ENCODE measurements at places on chromosomes 11 and 22.

- DNase-seq, result peak; percentile 37
Observed at GRCh38 chr11:122334546-122335339, 218.7 kb upstream of the BLID start.

- no peak for DNase-seq
Observed at GRCh38 chr11:134372961-134373360, 39.1 kb downstream of the B3GAT1 start.

- no peak for DNase-seq
Observed at GRCh38 chr11:61069427-61069826, 32.9 kb upstream of the CD5 start.

- no peak for DNase-seq
Observed at GRCh38 chr22:48320048-48320682, 1507.5 kb downstream of the BRD1 start.

- no peak for DNase-seq
Observed at GRCh38 chr11:80103142-80103859, 662.5 kb upstream of the TENM4 start.

GRCh38 chr11:112322173-112322790, 61.6 kb upstream of the PLET1 start:
- DNase-seq, result no peak

DNA sequence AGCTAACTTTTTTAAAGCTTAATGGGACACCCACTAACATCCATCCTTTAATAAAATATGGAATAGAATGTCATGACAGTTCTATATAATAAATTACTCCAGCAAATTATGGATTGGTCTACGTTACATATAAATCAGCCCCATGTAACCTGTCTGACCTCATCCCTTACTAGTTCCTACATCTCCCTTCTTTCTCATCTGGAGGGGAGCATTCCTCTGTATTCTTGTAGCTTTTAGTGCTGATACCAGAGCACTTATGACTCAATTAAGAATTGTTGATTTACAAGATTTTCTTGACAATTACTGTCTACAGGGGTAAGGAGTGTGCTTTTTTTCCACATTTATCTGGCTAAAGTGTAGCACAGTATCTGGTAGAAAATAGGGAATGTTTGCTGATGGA, 523.7 kb downstream of the FAM181B start:
- no peak for DNase-seq

- no peak for DNase-seq
Observed at GRCh38 chr22:37032535-37033460, 13.3 kb downstream of the MPST start.

GRCh38 chr22:19745155-19746101, 15.2 kb upstream of the TBX1 start:
- no peak for DNase-seq

- no peak for DNase-seq
Observed at GRCh38 chr11:45062974-45063635, 83.3 kb upstream of the PRDM11 start.

DNA sequence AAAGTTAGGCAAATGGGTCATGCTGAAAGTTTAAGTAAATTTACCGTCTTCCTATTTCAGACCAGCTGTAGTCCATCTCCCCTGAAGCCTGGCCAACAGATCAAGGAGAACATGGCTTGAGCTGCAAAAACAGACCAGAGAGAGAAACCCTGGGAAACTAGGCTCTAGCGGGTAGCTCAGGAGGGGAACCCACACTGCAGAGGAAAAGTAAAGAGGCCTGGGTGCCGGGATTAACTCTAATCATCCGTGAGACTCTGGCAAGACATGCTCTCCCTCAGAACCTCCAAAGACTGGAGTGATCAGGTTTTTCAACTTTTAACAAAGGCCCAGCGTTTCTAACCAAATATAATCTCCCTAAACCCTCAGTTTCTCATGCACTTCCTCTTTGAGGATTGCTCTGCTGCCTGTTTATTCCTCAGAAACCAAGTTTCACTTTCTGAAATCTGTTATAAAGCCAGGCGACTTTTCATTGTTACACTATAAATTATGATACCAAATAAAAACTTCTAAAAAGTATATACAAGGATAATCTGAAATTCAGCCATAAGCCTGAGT, 67.5 kb downstream of the GAB2 start:
- DNase-seq, result peak; percentile 67

DNA sequence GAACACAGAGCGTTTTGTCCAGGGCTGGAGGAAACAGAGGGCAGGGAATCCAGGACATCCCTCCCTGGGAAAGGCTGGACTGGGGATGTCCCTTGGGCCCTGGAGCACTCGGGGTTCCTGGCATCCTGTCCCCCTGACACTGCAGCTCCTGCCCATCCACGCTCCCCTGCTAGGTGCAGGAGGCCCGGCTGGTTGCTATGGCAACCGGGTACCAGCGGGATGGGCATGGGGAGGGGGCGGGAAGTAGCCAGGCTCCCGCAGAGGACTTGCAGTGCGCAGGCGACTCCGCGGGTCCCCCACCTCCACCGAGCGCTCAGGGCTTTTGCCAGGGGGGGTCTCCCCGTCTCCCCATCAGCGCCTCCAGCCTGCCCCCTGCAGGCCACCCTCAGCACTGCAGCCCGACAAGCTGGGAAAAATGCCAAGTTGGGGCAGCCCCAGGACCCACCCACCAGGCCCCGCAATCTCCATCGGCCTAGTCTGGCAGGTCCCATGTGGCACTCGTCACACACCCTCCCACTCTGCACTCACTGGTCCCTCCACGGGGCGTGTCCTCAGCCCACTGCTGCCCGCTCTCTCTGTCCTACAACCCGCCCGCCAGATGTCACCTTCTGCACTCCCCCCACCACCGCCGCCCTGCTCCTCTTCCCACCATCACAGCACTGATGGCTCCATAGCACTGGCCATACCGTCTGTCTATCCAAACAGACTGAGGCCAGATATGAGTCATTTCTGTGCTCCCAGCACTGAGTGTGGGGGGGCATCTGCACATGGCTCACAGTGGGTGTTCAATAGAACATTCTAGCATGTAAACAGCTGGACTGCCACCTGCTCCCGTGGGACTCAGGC, 31.5 kb downstream of the KIAA0930 start:
- DNase-seq, result peak; percentile 55

- no peak for DNase-seq
Observed at GRCh38 chr11:46930089-46930488, 6.5 kb upstream of the CSTPP1 start.

DNA sequence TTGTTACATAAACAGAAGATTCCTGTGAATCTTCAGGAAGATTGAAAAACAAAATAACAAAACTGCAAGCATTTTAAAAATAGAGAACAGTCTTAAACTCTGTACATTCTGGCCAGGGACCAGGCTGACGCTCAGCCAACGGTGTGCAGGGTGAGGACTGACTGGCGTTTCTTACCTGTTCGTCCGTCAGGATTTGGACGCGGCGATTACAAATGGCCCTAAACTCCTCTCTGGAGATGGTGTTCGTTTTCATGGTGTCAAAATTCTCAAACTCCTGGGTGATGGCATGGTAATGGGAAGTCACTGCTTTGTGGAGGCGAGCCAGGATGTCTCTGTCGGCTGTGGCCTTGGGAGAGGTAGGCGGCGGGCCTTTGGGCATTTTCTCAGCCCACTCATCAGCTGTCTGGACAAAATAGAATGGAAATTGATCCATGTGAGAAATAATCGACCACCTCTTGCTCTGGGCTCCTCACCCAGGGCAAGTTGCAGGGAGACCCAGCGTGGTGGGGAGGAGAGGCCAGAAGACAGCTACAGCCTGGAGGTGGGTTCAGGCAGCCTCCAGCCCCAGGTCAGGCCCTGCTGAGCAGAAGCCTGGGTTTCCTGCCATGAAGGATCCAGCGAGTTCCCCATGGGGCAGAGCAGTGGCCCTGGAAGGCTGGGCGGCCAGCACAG, 143.0 kb downstream of the MPPED1 start:
- no peak for DNase-seq

DNA sequence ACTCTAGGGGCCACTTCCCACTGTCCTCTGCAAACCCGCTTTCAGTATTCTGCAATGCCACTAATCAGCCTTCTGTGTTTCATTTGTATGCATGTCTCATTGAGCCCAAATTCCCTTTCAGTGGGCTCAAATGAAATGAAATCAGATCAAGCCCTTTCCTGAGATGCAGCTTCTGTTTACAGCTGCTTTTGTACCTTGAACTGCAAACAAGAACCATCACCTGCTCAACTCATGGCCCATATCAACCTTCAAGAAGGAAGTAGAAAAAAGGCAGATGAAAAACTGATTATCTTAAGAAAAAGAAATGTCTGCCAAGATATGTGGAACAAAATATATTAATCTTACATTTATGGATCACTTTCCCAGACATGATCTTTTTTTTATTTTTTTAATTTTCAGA, 141.1 kb upstream of the ARHGAP42 start:
- DNase-seq, result no peak

DNA sequence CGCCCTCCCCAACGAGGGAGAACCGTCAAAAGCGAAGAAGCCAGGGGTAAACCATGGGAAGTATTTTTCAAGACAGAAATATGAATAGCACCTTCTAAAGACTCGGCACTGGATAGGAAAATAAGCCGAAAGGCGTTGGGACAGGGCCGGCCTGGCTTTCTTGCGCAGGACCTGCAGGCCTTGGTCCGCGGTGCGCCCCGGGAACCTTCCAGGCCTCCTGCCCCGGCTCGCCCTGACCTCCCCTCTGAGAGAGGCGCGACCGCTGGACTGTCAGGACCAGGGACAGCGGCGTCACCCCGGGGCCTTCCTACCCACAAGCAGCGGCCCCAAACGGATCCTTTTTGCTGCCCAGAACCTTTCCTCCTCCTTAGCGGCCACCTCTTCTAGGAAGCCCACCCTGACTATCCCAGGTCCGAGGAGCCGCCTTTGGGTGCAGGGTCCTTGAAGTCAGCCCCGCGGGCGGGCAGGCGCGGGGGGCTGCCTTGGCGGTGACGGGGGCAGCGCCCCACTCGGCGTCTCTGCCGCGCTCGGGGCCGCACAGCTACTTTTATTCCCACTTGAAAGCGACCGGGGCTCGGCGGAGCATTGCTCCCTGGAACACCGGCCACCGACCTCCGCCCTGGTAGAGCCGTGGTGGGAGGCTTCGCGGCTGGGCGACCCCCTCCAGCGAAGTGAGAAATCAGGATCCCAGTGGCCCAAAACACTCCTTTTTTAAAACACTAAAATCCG, 650 bp upstream of the MAPK11 start:
- peak; percentile 80 for DNase-seq

GRCh38 chr11:94574193-94574961, 7.2 kb downstream of the PIWIL4 start:
- DNase-seq, result peak; percentile 62

DNA sequence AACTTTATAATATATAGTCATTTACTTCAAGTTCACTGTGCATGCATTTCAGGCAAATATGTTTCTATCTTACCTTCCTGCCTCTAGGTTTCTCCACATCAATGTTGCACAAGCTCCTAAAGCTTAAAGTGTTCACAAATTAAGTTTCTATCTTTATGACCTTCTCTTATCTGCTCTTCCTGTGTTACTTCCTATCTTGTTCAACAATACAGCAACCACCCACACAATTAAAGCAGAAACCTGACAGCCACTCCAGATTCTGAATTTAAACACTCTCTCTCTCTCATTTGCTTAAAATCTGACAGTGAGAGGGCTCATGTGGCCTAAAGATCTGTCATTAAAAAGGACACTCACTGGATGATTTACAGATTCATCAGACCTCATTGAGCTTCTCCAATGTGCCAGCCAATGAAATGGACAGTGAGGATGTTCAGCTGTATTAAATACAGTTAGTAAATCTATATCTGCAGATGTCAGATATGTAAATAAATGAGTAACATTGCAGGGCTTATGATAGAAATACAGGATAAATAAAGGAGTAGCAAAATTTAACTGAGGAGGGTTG, 10.9 kb downstream of the PDGFD start:
- DNase-seq, result peak; percentile 40

DNA sequence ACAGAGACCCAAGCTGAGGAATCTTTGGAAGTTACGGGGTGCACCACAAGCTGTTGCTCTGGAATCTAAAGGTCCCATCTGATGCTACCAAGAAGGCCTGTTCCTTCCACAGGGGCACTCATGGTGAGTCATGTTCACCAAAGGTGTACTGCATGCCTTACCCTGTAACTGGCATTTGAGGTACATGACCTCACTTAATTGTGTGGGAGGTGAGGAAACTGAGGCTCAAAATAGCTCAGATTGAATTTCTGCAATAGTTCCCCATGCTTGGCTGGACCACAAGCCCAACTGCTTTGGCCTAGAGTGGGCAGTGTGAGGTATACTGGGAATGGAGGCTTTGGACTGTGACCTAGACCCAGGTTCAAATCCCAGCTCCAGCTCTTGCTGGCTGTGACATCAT, 8.2 kb downstream of the MTFP1 start:
- DNase-seq, result no peak

DNA sequence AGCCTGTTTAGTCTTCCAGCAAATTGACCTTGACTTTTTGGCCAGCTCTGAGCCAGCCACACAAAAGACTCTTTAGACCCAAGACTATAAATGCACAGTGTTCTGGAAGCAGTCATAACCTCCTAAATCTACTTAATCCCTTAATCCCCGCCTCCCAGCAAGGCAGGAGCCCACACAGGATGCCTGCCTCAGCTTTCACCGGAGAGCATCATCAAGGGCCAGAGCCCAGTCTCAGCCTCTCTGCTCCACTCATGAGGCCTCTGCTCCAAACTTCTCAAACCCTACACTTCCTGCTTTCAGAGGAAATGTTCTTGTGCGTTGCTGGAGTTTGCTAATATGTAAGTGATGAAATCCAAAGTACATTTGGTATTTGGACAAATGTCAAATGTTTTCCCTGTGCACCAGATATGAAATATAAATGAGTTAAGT, 57.9 kb upstream of the FSHB start:
- no peak for DNase-seq

DNA sequence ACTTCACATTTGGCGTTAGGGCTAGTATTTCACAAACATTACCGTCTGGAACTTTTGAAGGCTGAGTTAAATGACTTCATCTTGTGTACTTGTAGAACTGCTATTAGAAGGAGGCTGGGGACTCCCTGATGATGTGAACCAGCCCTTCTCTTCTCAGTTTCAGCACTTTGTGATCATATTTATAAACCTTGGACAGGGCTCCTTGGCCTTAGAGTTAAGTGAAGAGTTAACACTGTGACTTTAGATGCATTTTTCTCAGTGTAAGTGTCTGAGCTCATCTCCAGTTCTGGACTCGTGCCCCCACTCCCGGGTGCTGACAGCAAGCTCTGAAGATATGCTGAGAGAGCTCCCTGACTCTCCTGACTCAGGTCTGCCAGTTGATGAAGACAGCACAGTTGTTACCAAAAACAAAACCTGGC, 8.4 kb downstream of the MIAT start:
- no peak for DNase-seq

DNA sequence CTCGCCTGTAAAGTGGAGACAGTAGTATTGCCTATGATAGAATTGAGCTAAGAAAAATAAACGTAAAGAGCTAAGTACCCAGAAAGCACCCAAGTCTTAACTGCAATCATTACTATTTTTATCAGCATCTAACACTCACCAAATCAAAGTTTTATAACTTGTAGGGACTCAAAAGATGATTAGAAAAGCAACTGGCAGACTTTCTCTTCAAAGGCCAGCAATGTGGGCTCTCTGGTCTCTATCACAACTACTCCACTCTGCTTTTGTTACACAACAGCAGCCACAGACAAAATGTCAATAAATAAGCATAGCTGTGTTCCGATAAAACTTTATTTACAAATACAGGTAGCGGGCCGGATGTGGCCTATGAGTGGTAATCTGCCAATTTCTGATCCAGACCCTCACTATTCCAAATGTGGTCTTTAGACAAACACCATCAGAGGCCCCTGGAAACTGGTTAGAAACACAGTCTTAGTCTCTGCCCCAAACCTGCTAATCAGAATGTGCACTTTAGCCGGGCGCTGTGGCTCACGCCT, 8.2 kb downstream of the TPST2 start:
- DNase-seq, result peak; percentile 53
